Activated CD8-positive, alpha-beta memory T cell treated with anti-CD3 and anti-CD28 coated beads, Interleukin-2, amount 10 ng/mL, durations not matched to agents 7 days and 5 days (primary cell): ENCODE measurements at places on chromosomes 1 and 21.

- no peak for DNase-seq
These were observed 25.7 kb downstream of the CTH start for GRCh38 chr1:70436622-70437251.

DNA sequence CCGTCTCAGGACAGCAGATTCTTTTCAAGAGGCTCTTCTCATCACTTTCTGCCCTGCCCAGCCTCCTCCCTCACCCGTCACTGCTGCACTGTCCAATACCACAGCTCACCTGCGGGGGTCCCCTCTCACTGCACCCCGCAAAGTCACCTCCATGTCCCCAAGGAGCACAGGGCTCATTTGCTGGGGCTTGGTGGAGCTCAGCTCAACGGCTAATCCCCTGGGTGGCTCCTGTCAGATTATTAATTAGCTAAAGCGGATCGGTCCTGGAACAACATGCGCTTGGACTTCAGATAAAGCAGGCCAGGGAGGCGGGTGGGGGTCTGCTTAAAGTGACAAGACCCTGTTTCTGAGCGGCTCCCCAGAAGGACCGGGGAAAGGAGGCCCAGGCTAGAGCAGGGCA is 43.1 kb downstream of the CASZ1 start:
- DNase-seq = no peak

- no peak for DNase-seq
These were observed 10.1 kb upstream of the ACTRT2 start for GRCh38 chr1:3011127-3011526.

GRCh38 chr1:89794406-89794805 is 26.4 kb upstream of the LRRC8D start:
- no peak for DNase-seq

DNA sequence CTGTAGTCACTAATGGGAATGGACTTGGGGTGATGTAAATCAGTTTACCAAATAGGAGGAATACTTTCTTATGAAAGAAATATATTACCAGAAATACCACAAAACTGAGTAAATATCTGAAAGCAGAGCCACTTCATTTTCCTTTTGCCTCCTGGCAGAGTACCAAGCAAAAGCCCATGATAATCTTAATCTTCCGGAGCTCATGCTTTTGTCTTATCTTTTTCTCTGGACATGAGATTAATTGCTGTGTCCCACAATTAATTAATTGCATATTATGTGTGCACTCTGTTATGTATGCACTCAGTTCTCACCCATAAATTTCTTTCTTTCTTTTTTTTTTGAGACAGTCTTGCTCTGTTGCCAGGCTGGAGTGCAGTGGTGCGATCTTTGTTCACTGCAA is 94.1 kb upstream of the PDE4B start:
- no peak for DNase-seq
